Activated CD8-positive, alpha-beta memory T cell treated with anti-CD3 and anti-CD28 coated beads for 48 hours (primary cell): ENCODE measurements at places on chromosomes 3 and 15.

DNA sequence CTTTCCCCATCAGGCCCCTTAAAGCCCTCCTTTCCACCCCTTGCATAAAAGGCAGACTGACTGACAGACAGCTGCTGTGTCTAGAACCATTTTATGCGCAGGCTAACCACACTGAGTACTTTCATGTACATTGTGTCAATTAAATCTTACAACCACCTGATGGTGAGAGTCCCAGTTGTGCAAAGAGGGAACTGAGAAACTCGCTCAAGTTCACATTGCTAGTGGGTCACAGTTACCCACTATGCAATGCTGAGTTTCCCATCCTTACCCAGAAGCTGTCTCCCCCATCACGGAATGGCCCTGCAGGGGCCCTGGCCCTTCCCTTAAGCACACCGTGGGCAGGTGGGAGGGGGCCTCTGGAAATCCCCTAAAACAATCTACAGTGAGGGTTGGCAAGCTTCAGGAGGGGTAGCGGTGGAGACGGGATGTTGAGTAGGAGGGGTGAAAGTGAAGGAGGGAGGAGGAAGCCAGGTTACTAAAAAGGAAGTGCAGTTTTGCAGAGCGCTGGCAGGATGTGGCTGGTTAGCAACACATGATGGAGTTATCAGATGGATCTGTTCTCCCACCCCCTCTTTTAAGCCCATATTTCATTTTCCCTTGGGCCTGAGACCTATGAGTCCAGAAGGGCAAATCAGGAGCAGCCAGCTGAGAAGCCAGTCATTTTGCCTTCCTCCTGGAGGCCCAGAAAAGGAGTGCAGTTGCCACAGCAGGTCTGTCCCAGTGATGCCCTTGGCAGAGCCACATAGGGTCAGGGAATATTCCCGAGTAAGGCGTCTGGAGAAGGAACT, 30.0 kb downstream of the STARD5 start:
- DNase-seq: no peak

- no peak for DNase-seq
Observed at GRCh38 chr3:33360136-33360825, 79.9 kb downstream of the UBP1 start.

DNA sequence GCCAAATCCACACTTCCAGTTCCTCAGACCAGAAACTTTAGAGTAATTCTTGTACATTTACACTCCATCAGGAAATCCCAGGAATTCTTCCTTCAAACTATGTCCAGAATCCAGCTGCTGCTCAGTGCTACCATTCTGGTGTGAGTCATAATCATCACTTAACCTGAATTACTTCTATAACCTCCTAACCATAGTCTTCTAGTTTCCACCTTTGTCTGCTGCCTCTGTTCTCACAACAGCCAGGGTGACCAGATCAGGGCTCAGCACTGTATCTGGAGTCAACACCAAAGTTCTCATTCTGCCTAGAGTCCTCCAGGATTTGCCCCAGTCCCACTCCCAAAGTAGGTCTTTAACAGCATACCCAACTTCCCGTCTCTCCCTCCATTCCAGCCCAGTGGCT, 3.4 kb downstream of the CLDND1 start:
- DNase-seq: no peak

GRCh38 chr3:122952520-122952919, 75.0 kb downstream of the SEMA5B start:
- no peak for DNase-seq

GRCh38 chr3:160196511-160197104, 28.6 kb upstream of the C3orf80 start:
- DNase-seq: no peak
